ENCODE measurements at places on chromosomes 7 and 10.

GRCh38 chr7:12801107-12801506 is 113.7 kb downstream of the ARL4A start:
- DNase-seq: no peak

GRCh38 chr10:124170631-124171030 is 77.2 kb upstream of the CHST15 start:
- DNase-seq: no peak

- DNase-seq: no peak
Observed at GRCh38 chr7:55641811-55642210, 69.5 kb upstream of the VOPP1 start.

DNA sequence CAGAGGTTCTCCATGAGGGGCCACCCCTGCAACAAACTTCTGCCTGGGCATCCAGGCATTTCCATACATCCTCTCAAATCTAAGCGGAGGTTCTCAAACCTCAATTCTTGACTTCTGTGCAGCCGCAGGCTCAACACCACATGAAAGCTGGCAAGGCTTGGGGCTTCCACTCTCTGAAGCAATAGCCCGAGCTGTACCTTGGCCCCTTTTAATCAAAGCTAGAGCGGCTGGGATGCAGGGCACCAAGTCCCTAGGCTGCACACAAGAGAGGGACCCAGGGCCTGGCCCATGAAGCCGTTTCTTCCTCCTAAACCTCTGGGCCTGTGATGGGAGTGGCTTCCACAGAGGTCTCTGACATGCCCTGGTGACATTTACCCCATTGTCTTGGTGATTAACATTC is 43.8 kb downstream of the CDHR3 start:
- DNase-seq: no peak

DNA sequence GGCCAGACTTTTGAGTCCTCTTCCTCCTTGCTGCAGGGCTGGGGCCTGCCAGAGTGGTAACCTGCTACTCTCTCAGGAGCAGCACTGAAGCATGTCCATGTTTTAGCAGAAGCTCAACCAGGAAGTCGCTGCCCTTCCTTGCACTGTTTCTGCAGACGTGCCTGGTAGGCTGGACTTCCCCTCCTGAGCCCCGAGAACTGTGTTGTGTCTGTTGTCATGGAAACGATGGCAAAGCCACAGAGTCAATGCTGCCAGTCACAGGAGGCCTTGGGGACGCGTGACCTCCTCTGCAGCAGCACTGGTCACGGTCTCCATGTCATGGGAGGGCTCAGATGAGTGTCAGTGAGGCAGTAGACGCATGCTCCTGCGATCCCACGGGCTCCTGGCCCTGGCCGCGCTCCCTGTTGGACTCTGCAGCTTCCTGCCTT is 145.5 kb downstream of the FANK1 start:
- DNase-seq: peak; percentile 40

GRCh38 chr10:36118314-36118713 is 476.2 kb upstream of the FZD8 start:
- no peak for DNase-seq

DNA sequence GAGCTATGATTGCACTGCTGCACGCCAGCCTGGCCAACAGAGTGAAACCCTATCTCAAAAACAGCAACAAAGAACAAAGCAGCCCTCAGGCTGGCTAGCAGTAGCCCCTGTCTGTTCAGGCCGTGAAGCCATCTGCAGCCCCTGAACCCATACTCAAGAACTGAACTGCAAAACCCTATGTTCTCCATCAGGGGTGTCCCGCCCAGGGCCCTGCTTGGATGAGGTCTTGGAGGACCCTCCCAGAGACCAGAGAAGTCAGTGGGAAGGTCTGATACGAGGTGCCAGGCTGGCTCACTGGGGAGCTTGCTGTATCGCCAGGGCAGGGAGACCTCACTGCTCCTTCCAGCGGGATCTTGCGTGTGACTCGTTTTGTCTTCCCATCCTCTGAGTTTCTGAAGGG is 39.3 kb downstream of the RBM17 start:
- no peak for DNase-seq

- no peak for DNase-seq
Observed at GRCh38 chr7:152177681-152178404, 152.4 kb downstream of the GALNT11 start.

DNA sequence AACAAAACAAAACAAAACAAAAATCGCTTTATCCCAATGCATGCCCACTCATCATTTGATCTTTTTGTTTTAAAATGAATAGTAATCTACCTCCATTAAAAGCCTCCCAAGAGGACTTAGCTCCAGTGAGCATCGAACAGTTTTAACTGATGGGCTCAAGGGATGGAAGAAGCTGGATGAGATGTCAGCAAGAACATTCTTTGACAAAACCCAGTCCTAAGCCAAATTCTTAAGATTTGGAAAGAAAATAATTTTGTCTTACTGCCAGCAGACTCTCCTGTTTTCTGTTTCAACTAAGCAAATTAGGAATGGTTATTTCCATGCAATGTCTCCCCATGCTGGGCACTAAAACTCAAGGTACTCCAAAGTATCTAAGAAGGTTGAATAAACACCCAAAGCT is 127.3 kb downstream of the RNLS start:
- no peak for DNase-seq

- DNase-seq: peak; percentile 82
Observed at GRCh38 chr7:145624618-145625017, 492.0 kb upstream of the CNTNAP2 start.

DNA sequence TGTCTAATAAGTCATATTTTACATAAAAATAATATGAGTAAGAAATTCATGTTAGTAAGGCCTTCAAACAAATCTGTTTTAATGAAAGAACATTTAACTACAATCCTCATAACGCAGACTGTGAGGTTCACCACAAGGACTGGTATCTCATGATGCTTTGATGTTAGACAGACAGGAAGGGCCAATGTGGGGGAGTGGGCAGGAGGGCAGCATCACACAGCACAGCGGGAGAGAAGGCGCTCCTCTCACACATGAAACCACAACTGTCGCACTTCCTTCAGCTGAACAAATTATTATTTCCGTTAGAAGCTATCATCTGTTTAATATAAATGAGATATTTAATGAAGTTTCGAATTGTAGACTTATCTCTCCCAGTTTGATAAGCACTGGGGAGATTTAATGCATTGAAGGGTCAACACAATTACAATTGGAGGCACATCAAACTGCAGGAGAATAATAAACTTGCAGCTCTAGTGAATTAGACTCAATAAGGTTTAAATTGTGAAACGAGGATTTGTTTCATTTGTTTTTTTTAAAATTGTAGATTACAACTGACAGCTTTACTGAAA is 466.1 kb downstream of the PARD3 start:
- no peak for DNase-seq

DNA sequence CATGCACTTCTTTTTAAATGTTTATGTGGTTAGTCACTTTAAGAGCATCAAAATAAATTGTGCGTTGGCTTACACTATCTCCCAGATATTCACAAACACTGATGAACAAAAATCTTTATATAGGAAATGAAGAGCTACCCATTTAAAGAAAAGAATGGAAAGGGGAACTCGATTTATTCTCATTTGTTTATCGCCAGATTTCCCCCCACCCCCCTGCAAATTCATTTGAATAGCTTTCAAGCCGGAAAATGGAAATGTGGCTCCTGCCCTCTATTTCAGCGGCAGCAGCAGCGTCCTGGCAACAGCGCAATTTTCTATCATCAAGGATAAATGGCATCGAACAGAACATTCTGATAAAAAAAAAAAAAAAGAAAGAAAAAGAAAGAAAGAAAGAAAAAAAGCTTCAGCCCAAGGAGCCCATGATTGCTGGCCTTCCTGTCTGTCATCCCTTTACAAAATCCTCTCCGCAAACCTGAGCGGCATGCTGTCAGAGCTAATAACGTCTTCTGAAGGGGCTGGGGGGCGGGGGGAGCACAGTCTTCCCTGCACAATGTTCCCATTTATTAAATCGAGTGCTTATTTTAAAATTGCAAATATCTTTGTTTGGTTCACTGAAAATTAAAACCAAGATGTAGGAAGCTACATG is 13.7 kb upstream of the DLX6 start:
- DNase-seq: no peak

DNA sequence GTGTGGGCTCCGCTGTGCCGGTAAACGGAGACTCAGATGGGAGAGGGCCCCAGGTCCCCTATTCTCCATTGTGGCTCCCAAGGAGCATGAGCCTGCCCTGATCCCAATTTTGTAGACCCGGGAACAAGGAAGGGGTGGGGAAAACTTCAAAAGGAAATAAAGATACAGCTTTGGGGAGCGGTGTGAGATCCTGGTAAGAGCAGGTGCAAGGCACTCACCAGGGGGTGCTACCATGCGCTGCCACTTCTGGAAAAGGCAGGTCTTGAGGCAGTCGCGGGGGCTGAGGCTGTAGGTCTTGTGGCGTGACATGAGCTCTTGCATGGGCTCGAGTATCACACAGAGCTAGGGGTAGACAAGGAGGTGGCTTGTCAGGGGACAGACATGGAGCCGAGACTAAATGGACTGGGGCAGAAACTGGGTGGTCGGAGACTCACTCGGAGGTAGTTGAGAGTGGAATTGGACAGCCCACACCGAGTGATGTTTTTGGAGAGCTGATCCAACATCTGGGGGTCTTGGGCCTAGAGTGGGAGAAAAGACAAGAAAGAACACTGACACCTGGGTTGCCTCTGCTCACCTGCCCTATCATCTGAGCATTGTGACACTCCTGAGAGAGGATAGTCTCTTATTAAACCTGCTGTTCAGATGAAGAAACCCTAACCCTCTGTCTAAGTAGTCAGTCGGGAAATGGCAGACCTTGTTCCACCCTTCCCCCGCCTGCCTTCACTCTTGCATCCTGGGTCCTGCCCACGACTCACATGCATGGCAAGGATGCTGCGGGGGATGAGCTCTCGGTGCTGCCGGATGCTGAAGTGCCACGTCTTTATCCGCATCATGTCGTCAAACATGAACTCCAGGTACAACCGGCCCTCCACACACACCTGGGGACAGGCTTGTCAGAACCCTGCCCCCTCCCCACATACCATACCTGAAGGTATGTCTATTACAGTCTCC is 10.7 kb downstream of the LDB1 start:
- DNase-seq: no peak

DNA sequence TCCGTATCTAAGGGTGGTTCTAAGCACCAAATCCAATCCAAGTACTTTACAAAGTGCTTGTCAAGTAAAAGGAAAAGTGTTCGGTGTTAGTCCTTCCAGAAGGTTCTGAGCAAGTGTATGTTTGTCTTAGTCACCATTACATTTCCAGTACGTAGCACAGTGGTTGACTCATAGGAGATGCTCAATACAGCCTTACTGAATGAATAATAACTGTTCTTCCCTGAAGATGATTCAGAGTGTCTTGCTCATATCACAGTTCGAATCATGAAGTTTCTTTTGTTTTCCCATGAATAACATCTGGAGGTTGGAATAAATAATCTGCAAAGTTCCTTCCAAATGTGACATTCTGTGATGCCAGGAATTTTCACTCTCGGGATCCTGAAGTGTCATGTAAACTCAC is 53.4 kb downstream of the WNT2 start:
- peak; percentile 92 for DNase-seq

DNA sequence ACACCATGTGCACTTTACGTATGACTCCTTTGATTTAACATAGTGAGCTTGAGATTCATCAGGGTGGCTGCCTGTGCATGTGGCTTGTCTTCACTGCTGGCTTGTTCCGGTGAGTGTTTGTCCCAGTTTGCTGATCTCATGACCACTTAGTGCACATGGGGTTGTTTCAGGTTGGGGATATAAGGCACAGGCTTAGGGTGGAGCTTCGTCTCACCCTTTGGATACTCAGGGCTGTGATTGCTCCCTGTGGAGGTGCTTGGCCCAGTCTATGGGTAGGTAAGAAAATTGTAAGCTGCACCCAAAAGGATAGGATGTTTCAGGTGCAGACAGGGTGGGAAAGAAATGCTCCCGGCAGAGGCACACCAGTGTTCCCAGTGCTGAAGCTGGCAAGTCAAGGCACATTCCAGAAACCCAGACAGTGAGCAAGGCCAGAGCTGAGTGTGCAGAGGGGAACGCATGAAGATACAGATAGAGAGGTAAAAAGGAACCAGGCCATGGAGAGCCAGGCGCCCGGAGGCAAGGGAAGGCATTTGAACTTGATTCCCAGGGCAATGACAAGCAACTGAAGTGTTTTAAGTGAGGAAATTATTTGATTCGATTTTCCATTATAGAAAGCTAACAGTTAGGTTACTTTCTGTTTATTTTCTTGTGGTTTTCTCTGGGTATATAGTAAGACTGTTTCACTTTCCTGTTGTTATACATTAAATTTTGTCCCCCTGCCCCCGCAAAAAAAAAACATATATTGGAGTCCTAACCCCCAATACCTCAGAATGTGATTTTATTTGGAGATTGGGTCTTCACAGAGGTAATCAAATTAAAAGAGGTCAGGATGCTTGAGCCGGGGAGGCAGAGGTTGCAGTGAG is 289.8 kb upstream of the KLF6 start:
- DNase-seq: no peak

DNA sequence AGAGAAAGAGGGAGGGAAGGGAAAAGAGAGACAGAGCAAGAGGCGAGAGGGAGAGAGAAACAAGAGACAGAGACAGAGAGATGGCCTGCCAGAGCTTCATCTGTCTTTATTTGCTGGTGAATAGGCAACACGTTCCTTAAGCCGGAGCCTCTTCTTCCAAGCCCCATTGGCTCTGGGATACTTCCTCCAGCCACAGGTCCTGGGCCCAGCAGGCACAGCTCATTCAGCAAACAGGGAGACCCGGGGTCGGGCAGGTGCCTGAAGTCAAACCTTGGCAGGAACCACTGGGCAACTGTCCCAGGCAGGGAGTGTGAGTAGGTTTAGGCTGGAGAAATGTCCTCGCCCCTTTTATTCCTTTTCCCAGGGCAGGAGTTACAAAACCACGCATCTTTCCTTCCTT is 68.2 kb downstream of the MYL10 start:
- DNase-seq: no peak

GRCh38 chr10:23496727-23497126 is 57.9 kb downstream of the OTUD1 start:
- DNase-seq: no peak

GRCh38 chr10:118501637-118502440 is 93.6 kb downstream of the PRLHR start:
- peak; percentile 77 for DNase-seq

DNA sequence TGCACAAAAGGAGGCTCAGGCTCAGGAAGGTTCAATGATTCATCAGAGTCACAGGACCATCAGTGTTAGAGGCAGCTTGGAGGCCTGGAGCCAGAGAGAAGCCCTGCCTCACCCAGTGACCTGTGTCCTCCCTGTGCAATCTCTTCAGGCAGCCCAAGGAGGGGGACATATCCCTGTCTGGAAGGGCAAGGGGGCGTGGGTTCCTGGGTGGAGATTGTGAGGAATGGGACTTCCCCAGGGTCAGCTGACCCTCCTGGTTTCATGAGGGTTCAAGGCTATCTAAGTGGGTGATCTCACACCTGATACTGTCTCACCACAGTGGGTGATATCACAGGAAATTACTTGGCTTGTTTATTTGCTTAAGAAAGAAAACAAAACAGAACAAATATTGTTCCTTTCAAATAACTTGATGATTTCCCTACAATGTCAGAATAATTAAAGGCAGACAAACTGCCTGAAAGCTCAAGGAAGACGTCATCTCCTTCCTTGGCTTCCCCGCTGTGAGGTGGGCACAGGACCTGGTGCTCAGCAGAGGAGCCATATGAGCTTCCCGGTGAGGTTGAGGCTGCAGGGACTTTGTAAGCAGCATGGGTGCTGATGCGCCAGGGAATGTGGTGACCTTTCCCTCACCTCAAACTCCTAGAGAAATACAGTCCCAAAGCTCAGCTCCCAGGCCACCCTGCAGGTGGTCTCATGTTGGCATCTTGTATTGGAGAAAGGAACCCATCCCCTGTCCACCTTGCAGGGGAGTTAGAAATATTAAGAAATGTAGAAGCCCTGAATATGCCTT is 763.2 kb downstream of the GRID1 start:
- no peak for DNase-seq

GRCh38 chr7:33233659-33234058 is 104.3 kb downstream of the BBS9 start:
- no peak for DNase-seq

All from HT1080 (cell line).